CD4-positive, alpha-beta T cell treated with Interleukin-21 for 1 hour (primary cell): ENCODE measurements at places on chromosomes 6 and 20.

- DNase-seq: no peak
Observed at GRCh38 chr20:24692446-24693200, 223.2 kb downstream of the SYNDIG1 start.

DNA sequence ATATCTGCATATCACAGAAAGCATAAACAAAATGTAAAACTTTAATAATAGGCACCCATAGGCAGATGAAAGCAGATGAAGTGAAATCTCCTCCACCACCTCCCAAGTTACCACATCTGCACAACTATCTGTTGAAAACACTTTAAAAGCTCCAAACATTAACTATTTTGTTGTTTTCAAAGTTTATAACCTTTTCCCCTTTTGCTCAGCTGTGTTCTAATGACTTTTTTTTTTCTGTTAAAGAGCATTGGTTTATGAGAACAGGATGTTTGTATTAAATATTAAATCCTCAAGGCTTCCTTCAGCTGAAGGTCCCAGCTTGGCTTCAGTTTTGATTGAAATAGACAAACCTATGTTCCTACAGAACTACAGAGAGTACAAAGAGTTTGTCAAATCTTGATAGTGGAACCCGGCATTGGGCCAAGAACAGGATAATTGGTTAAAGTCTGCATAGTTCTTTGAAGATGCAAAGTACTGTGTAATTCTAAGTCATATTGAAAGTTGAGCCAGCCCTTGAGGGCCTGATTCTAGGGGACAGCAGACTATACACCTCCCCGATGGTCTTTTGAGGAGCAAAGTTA is 255.1 kb upstream of the JAG1 start:
- no peak for DNase-seq

- DNase-seq: no peak
Observed at GRCh38 chr20:60249436-60249835, 291.2 kb downstream of the CDH26 start.

- no peak for DNase-seq
Observed at GRCh38 chr20:19967445-19967844, 49.7 kb upstream of the NAA20 start.

DNA sequence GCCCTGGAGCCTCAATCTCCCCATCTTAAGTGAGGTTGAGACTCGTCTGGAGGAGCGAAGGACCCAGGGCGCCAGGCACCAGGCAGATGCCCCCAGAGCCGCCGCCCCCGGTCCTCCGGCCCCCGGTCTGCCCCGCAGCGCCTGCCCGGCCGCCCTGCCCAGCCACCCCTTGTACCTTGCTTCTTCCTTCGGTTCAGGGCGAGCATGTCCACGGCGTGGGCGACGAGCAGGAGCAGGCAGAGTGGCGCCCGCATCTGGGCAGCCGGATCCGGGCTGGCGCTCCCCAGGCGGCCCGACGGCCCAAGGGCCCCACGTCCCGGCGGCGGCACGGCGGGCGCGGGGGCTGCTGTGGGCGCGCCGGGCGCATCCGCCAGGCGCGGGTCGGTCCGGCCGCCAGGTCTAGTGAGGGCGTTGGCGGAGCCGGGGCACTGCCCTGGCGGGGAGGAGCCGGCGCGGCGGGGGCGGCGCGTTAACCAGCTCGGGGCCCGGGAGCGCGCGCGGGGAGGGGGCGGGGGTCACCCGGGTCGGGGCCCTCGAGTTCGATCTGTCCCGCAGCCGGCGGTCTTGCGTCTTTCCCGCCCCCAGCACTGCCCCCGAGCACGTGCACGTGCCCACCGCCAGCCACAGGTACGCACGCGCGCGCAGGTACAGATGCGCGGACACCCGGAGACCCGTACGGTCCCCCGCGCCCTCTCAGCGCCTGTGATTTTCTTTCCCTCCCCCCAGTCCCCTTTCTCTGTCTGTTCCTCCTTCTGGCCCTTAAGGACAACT is at the start of gene RSPO4:
Gene RSPO4, minus strand, starts transcription at position 401 of the 771 bp plus-strand sequence. Its CDS starts 147 bp downstream, at position 254.
- no peak for DNase-seq

- DNase-seq: no peak
Observed at GRCh38 chr6:130107710-130108109, 89.3 kb downstream of the L3MBTL3 start.

- no peak for DNase-seq
Observed at GRCh38 chr20:3869839-3870634, 19.1 kb upstream of the PANK2 start.

GRCh38 chr6:170291271-170292110 is 613 bp upstream of the DLL1 start:
- DNase-seq: no peak

DNA sequence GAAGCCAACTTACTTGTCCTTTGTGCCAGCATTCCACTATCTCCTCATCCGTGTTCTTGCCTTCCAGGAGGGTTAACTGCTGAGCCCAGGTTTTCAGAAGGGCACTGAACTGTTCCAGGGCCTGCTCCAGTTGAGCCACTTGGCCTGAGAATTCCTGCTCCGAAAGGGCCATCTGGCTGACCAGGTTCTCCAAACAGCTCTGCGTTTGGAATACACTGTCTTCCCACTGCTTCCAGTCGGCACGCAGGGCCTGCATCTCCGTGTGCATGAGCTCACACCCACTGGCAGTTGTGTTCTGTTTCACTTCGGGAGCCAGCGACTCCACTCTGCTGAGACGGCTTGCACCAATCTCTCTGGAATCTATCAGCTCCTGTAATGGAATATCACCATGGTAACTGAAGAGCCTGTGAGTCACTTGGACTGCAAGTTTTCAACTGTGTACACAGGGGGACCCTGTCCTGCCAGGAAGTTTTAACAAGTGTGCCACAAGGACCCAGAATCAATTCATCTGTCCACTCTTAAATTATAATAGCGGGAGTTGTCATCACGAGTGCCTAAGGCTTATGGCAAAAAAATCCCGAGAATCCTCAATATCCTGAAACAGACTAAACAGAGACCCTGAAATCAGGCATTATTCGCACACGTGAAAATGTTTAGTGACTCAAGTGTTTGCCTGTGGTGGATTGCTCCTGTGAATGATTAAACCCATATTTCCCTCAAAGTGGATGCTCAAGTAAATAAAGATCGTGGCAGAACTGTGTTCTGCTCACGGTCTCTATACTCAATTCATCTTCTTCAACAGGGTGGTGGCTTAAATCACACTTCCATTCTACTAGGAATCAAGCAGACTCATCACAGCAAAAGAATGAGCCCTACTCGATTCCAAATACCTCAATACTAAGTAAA is 255.9 kb downstream of the SYNE1 start:
- DNase-seq: no peak

DNA sequence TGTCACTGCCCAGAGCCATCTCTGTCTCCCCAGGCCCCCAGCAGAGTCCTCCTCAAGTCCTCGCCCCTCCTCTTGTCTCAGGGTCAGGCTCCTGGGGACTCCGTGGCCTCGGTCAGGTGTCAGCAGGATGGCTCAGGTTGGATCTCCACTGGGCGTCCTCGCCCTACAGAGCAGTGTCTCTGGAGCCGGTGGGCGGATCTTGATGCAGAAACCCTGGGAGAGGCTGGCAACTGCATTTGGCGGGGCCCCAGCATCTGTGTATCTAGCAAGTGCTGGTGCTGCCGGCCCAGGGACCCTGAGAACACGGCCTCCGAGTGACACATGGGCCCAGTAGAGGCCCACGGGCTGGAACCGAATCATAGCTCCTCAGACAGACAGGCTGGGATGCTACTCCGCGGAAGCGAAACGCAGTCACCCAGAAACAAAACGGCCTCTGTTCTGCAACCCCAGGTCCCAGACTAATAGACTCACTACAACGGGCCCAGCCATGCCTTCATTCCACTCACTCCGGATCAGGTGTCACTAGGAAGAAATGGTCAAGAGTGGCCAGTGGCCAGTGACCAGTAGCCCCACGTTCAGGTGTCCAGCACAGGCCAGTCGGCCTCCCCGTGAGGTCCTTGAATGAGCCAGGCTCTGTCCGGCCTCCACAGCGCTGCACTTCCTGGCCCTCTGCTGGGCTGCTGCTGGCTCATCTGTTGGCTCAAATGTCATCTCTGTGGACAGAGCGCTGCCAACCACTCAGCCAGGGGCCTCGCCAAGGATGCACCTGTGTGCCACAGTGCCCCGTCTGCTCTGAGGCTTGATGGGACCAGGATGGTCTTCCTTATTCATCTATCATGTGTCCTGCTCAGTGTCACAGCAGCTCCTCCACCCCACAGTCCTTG is 12.6 kb upstream of the FRMD1 start:
- no peak for DNase-seq

GRCh38 chr6:126113261-126113660 is 126.9 kb downstream of the TRMT11 start:
- no peak for DNase-seq

DNA sequence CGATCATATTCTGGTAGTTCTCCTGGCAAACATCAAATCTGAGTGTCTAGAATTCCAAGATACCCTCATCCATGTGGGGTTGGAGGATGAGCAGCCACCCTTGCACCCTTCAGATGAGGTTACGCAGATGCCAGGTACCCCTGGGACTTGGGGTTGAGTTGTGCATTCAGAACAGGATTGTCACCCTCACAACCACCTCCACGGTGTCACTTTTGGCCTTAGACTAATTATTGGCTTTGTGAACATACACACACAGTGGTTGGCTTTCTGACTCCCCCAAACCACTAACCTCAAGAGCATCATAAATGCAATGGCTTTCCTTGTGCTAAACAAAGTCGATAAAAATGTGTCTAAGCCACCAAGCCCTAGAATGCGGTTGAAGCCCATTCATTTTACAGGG is 2.9 kb upstream of the F13A1 start:
- no peak for DNase-seq

DNA sequence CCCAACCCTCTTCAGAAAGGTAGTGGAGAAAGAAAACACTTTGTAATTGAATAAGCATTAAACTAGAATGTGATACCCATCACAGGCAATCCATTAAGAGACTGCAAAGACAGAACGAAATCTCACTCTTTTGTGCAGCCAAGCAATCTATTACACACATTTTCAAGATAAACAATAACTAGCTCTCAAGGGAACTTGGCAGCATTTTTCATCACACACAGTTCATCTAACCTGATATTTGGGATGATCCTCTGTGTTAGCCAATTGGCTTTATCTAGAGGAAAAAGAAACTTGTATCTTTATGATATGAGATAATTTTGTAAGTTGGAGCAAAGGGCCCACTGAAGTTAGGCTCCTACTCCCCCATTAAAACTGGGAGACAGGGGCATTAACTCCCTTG is 1.5 kb upstream of the GZF1 start:
- no peak for DNase-seq

GRCh38 chr20:432677-433299 is 24.7 kb downstream of the RBCK1 start:
- no peak for DNase-seq

DNA sequence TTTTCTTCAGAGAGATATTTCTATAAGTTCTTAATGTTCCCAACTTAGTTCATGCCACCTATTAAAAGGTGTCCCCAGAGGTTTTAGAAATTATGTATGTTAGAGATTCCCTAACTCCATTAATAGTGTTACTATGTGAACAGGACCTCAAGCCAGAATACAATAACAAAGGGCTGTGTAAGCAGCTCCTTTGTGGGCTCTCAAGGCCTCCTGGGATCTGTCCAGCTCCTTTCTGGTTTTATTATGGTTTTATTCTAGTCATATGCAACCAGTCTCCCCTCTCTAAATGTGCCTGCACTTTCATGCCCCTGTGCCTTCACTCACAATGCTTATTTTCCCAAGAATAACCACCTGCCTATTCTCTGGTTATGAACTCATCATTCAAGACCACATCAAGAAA is 22.7 kb downstream of the NRSN1 start:
- no peak for DNase-seq

DNA sequence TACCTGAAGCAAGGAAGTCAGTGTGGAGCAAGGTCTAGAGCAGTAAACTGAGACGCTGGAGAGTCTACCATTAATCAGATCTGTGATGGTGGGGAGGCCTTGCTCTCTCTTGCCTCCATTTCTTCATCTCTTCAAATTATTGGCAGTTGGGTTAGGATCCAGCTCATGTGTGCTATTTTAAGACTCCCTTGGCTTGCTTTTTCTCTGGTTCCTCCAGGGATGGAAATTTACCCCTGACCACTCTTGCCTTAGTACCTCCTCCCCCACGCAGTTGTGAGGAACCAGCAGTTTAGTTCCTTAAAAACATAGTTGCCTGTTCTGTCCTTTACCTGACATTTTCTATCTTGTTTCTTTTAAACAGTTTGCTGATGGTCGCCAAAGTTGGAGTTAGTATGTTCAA is 7.4 kb downstream of the TMEM14C start:
- no peak for DNase-seq

- no peak for DNase-seq
Observed at GRCh38 chr20:42359617-42360016, 741.4 kb upstream of the CHD6 start.

- no peak for DNase-seq
Observed at GRCh38 chr6:137763886-137764285, 103.2 kb upstream of the TNFAIP3 start.

GRCh38 chr6:12423832-12424231 is 133.7 kb downstream of the EDN1 start:
- no peak for DNase-seq

GRCh38 chr6:144405163-144405562 is 120.0 kb downstream of the UTRN start:
- DNase-seq: no peak

- no peak for DNase-seq
Observed at GRCh38 chr6:151290877-151291721, 51.3 kb downstream of the AKAP12 start.

DNA sequence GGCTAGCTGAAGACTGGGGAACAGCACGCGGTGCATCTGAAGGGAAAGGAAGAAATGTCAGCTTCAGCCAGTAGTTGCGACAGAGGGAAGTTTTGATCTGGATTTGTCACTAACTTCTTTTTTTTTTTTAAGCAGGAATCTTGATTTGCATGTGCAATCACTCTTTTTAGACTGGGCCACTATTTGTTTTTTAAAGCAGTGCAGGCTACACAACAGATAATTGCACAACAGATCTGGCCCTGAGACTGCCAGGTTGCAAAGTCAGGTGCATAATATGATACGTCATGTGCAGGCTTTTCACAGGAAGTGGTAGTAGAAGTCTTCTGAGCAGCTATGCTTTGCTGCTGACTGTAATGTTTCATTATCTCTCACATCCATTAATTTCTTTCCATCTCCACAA is 13.5 kb downstream of the PFDN4 start:
- DNase-seq: peak; percentile 13

DNA sequence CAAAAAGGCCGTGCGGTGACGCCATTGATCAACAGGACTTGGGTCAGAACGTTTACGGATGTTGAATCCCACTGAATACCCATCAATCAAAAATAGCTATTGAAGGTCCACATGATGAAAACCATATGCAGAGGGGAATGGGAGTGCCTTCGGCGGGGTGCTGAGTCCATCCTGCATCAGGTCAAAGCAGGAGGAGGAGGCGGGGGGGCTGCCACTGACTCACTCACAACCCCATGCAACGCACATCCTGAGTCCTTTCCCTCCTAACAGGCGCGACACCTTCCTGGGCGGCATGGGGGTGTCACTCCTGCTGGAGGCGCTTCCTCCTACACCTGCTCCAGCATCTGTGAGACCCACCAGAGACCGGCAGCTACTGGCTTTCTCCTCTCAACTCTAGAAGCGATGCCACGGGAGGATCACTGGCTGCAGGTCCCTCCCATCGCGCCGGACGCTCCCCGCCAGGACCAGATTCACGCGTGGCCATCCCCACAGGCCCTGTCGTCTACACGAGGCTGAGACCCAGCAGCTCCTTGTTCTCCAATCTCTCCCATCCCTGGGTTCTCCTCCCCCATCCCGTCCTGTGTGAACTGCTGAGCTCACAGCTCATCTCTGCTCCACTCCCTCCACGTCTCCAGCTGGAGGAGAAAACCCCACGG is 170.6 kb upstream of the THBS2 start:
- no peak for DNase-seq
